H4 (cell line): ENCODE measurements at places on chromosomes 1 and 21. TPM values are rescaled to one million over a fixed set of nuclear protein-coding genes. Genes with fewer than 3 reads are reported as not detected.

The F13B gene
- total RNA-seq = not detected in 2 replicates

The DISP1 gene
- total RNA-seq = 2.7 and 3.8 TPM in 2 replicates

GRCh38 chr1:108609483-108610049 lies 49.7 kb downstream of the EEIG2 start:
- no peak for DNase-seq

DNA sequence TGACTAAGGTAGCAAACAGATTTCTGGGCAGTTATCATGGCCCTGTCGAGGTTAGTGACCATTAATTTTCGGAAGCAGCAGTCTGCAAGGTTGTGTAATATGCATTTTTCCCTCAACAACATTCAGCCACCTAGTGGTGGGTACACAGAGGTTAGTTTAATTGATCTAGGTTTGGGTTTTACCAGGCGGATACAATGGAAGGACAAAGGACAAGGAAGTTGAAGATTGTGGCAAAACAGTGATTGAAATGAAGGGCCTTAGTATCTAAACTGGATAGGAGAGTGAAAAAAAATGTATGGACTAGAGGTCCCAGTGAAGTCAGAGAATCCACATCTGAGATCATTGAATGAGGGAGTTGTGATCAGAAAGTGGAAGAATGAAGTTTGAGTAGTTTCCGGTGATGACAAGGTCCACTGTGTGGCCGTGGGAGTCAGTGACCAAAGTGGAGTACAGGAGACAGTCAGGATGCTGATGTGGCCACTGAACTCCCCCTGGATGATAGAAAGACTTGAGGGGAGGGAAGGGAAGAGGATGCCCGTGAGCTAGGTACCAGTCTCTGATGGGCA lies 2.8 kb downstream of the ARMH1 start:
- DNase-seq = peak; percentile 66

GRCh38 chr1:116871779-116872146 lies 38.0 kb upstream of the PTGFRN start:
- no peak for DNase-seq

DNA sequence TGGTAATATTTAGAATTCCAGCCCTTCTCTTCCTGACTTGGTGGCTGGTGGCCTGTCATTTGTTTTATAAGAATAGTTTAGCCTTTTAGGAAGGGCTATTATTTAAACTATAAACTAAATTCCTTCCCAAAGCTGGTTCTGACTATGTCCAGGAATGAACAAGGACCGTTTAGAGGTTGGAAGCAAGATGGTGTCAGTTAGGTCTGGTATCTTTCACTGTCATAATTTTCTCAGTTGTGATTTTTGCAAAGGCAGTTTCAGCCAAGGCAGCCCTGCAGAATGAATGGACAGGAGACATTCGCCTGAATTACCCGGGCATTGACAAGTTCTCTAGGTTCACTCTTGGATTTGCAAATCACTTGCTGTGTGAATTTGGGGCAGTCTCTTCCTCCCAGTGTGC lies 67.2 kb downstream of the TLR5 start:
- no peak for DNase-seq

DNA sequence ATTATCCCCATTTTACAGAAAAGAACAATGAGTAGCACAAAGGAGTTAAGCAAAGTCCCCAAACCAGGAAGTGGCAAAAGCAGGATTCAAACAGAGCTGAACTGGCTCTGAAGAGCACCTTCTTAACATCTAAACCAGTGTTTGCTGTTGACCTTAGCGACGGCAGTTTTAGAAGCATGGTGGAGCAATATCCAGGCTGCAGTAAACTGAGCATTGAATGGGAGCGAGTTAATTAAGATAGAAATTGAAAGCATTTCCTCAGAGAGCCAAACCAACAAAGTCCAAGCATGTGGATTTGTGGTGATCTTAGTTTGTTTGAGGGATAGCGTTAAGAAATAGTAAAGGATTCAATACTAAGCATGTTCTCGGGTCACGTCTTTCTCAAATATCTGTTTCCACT lies 13.4 kb upstream of the ZNF281 start:
- no peak for DNase-seq

DNA sequence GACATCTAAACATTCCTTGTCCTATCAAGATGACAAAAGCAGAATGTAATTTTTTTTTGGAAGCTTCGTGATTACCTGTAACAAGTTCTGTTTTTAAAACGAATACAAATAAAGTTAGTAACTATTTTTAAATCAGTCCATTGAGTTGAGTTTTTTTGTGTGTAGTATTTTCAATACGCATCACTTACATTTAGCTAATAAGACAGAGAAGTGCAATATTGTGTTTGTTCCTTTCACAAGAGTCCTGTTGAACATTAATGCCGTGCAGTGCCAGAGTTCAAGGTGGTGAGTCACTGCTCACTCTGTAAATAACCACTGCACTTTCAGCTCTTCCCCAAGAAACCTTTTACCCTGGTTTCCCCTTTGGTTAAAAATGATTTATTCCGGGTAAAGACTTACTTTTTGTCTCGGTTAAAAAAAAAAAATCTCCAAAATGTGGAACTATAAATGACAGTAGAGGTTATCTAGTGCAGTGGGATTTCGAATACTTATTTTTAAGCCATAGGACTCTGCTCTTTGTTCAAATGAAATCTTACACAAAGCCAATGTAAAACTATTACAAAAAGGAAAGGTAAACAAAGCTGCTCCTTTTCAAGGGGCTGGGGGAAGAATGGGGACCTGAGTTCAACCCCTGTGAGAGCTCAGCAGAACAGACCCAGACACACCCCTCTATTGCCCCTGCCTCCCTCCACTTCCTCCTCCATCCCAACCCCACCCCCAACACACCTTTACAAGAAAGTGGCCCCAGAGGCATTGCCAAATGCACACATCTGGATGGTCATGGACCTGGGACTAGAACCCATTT lies 14.8 kb upstream of the NCMAP start:
- DNase-seq = peak; percentile 75

DNA sequence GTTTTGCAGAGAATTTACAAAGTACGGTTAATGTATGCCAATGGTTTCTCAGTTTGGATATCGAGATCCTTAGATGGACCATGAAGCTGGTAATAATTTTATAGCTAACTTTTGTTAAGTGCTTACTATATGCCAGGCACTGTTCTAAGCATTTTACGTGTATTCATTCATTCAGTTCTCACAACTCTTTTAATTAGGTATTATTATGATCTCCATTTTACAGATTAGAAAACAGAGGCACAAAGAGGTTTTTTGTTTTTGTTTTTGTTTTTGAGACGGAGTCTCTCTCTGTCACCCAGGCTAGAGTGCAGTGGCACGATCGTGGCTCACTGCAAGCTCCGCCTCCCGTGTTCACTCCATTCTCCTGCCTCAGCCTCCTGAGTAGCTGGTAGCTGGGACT lies 7.2 kb downstream of the RPRD2 start:
- DNase-seq = no peak

DNA sequence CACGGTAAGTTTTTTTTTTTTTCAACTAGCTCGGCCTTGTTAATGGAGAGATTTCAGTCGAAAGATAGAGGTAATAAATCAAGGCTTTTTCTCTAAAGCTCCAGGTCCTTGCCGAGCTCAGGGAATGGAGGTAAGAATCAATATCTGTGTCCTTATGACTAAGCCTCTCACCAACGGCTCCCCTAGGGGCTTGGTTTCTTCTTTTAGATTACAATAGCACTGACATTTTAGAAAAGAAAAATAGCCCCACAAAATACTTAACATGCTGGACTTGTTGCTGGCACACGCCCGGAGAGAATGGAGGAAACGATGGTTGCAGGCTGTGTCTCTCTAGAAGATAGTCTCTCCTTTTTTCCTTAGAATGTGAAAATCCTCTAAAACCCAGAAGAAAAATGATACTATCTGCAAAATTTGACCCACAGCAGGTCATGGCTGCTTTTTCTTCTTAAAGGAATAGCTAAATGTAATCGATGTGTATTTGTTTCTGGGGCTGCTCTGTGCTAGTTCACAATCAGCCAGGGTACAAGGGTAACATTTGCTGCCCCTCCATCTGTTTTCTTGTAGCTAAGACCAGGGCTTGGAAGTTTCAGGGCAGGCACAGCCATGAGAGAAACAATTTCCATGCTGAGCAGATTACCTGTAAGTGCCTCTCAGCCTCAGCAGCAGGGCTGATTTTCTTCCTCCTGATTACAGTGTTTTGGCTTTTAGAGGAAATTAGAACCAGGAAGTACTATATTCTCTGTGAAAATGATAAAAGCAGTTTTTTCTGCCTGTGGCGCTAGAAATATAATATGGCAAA lies 86.2 kb upstream of the GNG12 start:
- DNase-seq = no peak

DNA sequence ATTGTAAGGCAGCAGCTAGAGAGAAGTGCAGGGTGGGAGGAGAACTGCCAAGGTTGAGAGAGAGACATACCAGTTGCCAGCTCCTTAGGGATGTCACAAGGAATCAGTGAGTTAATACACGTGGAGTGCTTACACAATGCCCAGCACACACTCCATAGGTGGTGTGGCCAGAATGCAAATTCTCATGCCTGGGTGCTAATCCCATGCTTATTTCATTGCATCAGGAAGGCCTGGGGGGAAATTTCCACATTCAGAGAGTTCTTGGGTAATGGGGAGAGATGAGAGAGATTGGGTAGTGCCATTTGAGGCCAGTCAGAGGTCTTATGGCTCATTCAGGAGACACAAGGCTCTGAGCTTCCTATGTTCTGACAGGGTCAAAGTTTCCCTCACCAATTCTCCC lies 38.7 kb downstream of the GJA5 start:
- no peak for DNase-seq

GRCh38 chr1:181369416-181369815 lies 113.9 kb upstream of the CACNA1E start:
- no peak for DNase-seq

- DNase-seq = no peak
Measured at GRCh38 chr1:190688096-190688495, 210.4 kb upstream of the BRINP3 start.

GRCh38 chr1:211229365-211229759 lies 29.8 kb upstream of the RCOR3 start:
- DNase-seq = no peak

DNA sequence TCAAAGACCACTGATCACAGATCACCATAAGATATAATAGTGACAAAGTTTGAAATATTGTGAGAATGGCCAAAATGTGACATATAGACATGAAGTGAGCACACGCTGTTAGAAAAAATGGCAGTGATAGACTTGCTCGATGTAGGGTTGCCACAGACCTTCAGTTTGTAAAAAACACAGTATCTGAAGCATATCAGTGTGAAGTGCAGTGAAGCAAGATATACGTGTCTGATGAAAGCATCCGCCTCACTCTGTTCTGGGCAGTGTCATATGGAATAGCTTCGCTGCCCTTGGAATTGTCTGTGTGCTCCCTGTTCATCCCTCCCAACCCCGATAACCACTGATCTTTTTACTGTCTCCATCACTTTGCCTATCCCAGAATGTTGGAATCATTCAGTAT lies 50.7 kb downstream of the GALNT2 start:
- DNase-seq = no peak

- no peak for DNase-seq
Measured at GRCh38 chr21:14879458-14879857, 185.3 kb downstream of the NRIP1 start.

- no peak for DNase-seq
Measured at GRCh38 chr1:41738475-41738874, 180.2 kb downstream of the HIVEP3 start.

DNA sequence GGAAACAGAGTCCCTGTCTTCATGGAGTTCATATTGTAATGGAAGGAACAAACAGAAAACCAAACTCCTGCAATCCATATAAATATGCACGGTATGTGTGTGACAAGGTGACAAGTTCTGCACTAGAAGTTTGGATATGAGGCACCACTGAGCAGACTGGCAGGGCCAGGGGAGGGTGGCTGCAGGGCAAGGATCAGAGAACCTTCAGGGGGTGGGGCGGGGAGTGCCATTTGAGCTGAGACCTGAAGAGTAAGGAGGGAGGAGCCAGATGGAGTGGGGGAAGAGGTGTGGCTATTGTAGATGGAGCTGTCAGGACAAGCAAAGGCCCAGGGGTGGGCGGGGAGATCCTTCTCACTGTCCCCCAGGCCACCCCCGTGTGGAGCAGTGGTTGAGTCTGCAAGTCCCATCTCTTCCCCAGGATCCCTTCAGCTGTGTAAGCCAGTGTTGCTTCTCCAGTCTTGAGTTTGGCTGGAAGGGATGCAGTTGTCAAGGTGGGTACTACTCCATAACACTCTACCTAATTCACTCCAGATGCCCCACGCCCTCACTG lies 76.4 kb downstream of the ATP5PO start:
- no peak for DNase-seq

DNA sequence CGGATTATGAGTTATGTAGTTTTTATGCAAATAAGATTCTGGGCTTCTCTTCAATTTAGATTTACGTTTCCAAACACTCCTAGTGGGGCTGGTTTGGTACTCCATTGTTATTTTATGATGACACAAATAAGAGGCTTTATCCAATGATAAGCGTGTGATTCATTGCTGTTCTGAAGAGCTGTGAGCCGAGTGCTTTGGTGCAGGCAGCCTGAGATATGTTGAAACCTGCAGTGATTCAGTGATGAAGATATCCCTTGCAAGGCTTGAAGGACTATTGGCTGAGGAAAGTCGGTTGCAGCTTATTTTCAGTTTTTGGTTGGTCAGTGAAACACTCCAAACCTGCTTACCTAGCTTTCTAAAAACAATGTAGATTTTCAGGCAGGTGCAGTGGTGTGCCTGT lies 112.2 kb downstream of the RYR2 start:
- peak; percentile 27 for DNase-seq

DNA sequence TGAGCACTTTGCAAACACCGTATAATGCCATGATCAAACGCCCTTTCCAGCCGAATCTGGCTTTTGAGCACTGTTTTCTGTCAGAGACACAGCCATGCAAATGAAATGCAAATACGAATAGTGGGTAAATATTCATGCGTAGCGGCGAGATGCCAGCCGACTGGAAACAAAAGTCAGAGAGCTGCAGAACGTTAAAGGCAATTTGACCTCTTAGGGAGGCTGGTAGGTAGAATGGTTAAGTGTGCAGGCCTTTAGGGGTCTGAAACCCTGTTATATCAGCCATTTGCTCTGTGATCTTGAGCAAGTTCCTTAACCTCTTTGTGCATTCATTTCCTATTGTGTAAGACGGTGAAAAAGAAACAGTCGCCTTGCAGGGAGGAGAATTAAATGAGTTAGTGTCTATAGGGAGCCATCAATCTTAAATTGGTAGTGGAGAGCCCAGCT lies 6.5 kb upstream of the SDHB start:
- no peak for DNase-seq

DNA sequence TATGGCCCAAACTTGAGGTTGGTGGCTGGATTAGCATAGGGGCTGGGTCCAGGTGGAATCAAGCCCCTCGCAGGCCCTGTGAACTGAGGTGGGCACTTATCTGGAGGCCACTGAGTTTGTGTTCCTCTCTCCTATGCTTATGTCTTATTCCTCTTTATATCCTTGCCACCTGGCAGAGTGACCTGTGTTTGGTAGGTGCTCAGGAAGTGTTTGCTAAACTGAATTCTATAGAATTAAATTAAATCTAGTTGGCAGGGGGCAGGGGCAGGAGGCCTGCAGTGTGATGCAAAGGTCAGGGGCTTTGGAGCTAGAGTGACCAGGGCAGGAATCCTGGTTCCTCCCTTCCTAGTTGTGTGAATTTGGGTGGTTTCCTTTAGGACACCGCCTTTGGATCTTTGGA lies 1.1 kb upstream of the TMEM9 start:
- no peak for DNase-seq
